Cardiac septum (tissue), 1 donor: ENCODE measurements at places on chromosomes 7 and 10. TPM values are rescaled to one million over a fixed set of nuclear protein-coding genes. Genes with fewer than 3 reads are reported as not detected.

Gene RTKN2
- total RNA-seq, result 0.03 TPM

Gene CADPS2
- 6.3 TPM for total RNA-seq

Gene CYP3A4
- total RNA-seq, result not detected

Gene ANKRD61
- not detected for total RNA-seq

Gene SEMA3C
- 60.8 TPM for total RNA-seq

Gene HOXA13
- not detected for total RNA-seq

Gene PNLIP
- not detected for total RNA-seq

Gene AGBL3
- total RNA-seq, result 1.4 TPM

Gene AKR1E2
- total RNA-seq, result 7.6 TPM

Gene PON3
- 0.54 TPM for total RNA-seq

Gene OPN4
- not detected for total RNA-seq

Gene PAPOLB
- total RNA-seq, result 0.05 TPM

Gene SMARCD3
- total RNA-seq, result 112 TPM

Gene BPGM
- 13.2 TPM for total RNA-seq

Gene CHN2
- total RNA-seq, result 33.6 TPM

Gene NEUROG3
- total RNA-seq, result not detected

Gene CD36
- 717 TPM for total RNA-seq

Gene RAPGEF5
- 22.4 TPM for total RNA-seq

Gene TMEM229A
- 0.24 TPM for total RNA-seq

Gene SPDYE18
- total RNA-seq, result 0.51 TPM

Gene ZNF736
- 6.8 TPM for total RNA-seq

Gene TMEM130
- 0.30 TPM for total RNA-seq

Gene IKZF1
- total RNA-seq, result 2.2 TPM

Gene ALOX5
- 4.9 TPM for total RNA-seq

Gene KAZALD1
- 12.1 TPM for total RNA-seq

Gene CNTNAP2
- 0.22 TPM for total RNA-seq

Gene THNSL1
- 4.3 TPM for total RNA-seq

Gene SPDYE8
- total RNA-seq, result not detected

Gene TLX1
- total RNA-seq, result not detected

Gene TMEM270
- not detected for total RNA-seq

Gene C10orf105
- total RNA-seq, result not detected

Gene SGCE
- 27.7 TPM for total RNA-seq

Gene GPR15LG
- total RNA-seq, result not detected

Gene ZNF365
- 1.2 TPM for total RNA-seq

Gene ESYT2
- 45.6 TPM for total RNA-seq

Gene TET1
- total RNA-seq, result 1.2 TPM

Gene AKR1C1
- 14.2 TPM for total RNA-seq

Gene AKR1C4
- not detected for total RNA-seq

Gene ZNF786
- total RNA-seq, result 3.0 TPM

Gene UNCX
- total RNA-seq, result not detected

Gene ARL3
- total RNA-seq, result 13.1 TPM
